T-cell (primary cell): ENCODE measurements at places on chromosomes 3 and 15. TPM values are rescaled to one million over a fixed set of nuclear protein-coding genes. Genes with fewer than 3 reads are reported as not detected.

Gene ANKDD1A
- 1.7 TPM for total RNA-seq

Gene A4GNT
- not detected for total RNA-seq

Gene CADM2
- total RNA-seq: not detected

Gene NR2E3
- total RNA-seq: not detected

Gene KY
- not detected for total RNA-seq

Gene AADACL2
- total RNA-seq: not detected

GRCh38 chr15:62848632-62849050, 193.9 kb upstream of the TPM1 start:
- DNase-seq: no peak

DNA sequence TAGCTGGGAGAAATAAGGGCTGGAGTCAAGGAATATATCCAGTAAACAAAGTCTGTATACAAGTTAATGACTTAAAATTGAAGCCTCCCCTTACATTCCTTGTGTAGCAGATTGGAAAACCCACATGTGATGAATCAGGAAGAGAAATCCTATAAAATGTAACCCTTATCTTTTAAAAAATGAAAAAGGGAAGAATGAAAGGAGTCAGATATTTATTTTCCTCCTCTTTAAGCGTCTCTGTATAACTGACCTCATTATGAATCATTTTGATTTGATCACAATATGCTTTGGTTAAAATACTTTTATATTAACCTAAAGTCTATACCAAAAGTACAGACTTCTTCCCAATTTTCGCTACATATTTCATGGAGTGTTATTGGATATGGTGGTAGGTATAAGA, 316.3 kb upstream of the STAC start:
- DNase-seq: no peak

DNA sequence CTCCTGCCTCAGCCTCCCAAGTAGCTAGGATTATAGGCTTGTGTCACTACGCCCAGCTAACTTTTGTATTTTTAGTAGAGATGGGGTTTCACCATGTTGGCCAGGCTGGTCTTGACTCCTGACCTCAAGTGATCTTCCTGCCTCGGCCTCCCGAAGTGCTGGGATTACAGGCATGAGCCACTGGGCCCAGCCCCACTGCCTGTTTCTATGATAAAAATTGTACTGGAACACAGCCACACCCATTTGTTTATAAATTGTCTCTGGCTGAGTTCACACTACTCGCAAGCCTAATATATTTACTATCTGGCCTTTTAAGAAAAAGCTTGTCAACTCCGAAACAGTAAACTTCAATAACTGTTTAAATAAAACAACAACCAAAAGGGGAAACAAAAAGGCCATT, 309.4 kb upstream of the WNT5A start:
- no peak for DNase-seq

GRCh38 chr15:31098953-31099740, 2.4 kb downstream of the TRPM1 start:
- DNase-seq: no peak

GRCh38 chr15:71753346-71753745, 57.0 kb upstream of the NR2E3 start:
- no peak for DNase-seq

DNA sequence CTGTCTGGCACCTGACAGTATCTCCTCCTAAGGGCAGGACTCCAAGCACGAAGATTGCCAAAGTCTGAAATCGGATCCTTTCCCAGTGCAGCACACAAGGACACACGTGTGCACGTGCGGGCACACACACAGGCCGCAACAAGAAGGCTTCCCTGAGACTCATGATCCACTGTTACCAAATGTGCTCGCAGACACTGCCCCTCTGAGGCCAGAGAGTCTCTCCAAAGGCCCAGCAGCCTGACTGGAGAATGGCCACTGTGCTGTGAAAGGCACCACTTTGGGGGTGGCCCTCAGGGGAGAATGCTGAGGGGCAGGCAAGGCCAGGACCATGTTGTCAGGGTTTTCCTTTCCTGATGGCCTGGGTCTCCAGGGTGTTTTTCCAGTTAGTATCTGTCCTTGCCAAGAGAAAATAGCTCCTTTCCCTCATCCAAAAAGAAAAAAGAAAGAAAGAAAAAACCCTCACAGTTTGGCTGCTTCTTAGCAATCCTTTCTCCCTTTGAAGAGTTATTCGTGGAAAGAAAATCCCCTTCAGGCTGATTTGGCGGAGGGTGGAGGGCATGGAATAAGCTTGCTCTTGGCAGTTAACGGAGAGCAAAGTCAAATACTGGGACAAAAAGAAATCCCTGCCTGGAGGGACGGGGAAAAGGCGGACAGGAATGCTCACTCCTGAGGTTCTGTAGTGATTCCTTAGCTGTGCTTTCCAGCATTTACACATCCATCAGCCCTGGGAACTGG, 112.2 kb upstream of the ETV5 start:
- DNase-seq: no peak

- peak; percentile 43 for DNase-seq
These were observed 38.6 kb downstream of the ACSBG1 start for GRCh38 chr15:78195735-78196201.

- no peak for DNase-seq
These were observed 3.2 kb downstream of the PTPRG start for GRCh38 chr3:61564395-61565059.

GRCh38 chr3:43316783-43317460, 30.6 kb downstream of the SNRK start:
- DNase-seq: no peak

DNA sequence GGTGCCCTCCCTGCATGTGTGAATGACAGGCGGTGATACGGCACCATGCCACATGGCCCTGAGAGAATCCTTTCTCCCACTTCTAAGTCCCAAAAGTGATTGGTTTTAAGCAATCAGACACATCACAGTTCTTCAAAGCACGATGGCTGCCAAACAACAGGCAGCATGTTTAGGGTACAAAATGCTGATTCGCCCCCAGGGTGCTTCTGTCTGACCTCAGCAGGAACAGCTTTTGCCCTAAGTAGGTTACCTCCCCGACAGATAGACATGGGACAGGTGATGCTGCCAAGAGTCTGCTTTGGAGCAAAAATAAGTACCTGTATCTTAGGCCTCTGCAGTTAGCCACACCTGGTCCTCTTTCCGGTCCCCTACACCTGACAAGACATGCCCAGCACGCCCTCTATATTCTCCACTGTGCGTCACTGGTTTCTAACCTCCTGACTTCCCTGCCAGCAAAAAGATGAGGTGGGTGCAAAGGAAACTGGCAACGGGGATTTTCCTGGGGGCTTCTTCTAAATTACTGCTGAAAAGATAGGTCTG, 549.8 kb downstream of the FOXP1 start:
- no peak for DNase-seq

- no peak for DNase-seq
These were observed 73.1 kb downstream of the WDR76 start for GRCh38 chr15:43899928-43900327.

DNA sequence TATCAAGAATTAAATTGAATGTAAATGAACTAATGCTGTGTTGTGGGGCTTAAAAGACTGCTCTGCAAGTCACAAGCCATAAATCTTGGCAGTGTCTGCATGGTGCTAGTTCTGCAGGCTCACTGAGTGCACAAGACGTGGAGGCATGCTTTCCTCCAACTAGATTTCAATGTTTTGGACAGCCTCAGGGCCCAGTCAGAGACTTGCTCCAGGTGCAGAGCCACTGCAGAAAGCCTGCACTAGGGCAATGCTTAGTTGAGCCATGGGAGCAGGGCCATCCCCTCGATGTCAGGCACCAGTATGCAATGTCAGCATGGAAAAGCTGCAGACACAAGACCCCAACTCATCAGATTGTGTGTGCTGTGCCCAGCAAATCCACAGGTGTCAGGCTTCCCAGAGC, 234.5 kb upstream of the CDIN1 start:
- DNase-seq: no peak

DNA sequence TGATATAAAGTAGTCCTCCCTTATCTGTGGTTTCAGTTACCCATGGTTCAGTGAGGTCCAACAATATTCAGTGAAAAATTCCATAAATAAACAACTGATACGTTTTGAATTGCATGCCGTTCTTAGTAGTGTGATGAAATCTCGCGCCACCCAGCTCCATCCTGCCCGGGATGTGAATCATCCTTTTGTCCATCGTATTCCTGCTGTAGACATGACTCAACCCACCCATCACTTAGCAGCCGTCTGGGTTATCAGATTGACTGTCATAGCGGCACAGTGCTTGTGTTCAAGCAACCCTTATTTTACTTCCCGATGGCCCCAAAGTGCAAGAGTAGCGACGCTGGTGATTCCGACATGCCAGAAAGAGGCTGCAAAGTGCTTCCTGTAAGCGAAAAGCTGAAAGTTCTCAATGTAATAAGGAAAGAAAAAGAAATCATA, 48.0 kb upstream of the MEX3B start:
- DNase-seq: no peak

DNA sequence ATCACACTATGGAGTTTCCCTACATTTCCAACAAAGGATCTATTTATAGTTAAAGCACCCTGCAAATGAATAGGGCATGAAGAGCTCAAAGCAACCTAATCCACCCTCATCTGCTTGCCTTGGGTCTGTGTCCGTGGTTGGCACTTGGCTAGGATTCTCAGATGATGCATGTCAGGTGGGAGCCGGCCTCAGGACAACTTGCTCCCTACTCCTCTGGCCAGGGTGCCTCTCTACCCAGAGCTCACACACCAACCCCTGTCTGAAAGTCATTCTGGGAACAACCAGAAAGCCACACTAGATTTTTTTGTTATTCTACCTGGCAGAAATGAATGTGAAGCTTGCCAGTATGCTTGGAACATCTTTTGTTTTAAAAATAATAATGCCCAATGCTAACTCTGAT, 13.2 kb downstream of the ARHGEF3 start:
- DNase-seq: no peak
